LHCN-M2 (cell line): ENCODE measurements at places on chromosomes 11 and 22. TPM values are rescaled to one million over a fixed set of nuclear protein-coding genes. Genes with fewer than 3 reads are reported as not detected.

- DNase-seq, result peak; percentile 5
These were observed 583 bp downstream of the PDGFD start for GRCh38 chr11:104163100-104164027.

- DNase-seq, result no peak
These were observed 81.6 kb downstream of the PDHX start for GRCh38 chr11:34997952-34998528.

GRCh38 chr11:38553148-38553547, 1955.1 kb upstream of the RAG2 start:
- DNase-seq, result peak; percentile 79

The KCNJ4 gene
- not detected in 2 replicates for total RNA-seq

DNA sequence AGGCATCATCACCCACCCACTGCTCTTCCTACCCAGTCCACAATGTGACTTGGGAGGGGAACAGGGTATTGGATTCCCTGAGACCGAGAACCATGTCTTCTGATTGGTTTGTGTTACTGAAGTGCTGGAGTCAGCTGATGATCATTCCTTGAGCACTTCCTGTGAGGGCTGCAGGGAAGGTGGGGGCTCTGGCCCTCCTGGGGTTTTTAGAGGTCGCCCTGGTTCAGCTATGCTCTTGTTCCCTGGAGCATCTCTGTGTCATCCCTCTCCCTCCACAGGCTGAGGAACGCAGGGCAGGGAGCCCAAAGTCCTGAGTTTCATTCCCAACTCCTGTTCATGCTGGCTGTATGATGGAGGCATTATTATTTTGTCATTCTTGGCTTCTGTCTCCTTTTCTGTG, 6.7 kb downstream of the ZC3H7B start:
- peak; percentile 72 for DNase-seq

DNA sequence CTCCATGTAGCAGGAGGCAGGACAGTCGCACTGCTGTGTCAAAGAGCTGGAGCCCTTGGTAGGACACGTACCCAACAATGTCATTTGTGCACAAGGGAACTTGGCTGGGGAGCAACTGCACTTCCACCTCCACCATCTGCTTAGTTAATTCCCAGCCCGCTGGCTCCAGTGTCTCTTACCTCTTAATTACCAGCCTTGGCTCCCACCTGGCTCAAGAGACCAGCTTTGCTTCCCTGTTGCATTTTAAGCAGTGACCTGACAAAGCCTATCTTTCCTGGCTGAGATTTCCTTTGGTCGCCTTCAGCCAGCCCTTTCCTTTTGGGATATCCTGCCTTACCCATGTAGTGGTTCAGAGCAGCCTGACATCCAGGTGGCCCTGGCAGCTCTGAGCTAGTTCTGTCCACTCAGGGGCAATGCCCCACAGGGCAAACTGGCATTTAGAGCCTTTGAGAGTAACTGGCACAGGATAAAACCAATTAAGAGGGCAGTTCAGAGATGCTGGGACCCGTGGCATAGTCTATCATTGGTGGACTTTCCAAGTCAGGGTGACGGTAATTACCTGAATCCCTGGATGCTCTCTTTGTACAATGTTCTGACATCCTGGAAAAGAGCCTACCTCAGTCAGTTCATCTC, 212.6 kb upstream of the SORL1-AS1 start:
- no peak for DNase-seq

The C11orf97 gene
- not detected in 2 replicates for total RNA-seq

The CNTN5 gene
- 0.69 TPM in 1 of 2 replicates, not detected in the other for total RNA-seq

DNA sequence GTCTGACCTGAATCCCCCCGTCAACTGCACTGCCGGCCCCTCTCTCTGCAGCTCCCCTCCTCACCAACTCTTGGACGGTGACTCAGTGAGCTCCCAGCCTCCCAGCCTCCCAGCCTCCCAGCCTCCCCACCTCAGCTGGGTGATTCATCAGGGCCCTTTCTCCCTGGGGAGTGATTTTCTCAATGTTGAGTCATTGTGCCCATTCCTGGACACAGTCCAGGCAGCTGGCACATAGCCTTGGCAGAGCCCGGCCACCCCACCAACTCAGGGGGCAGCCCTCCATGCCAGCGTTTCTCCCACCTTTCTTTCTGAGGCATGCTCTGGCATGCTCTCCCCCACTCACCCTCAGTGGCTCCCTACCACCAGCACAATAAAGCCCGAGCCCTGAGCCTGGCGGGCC, 30.7 kb downstream of the PDE2A start:
- peak; percentile 58 for DNase-seq

DNA sequence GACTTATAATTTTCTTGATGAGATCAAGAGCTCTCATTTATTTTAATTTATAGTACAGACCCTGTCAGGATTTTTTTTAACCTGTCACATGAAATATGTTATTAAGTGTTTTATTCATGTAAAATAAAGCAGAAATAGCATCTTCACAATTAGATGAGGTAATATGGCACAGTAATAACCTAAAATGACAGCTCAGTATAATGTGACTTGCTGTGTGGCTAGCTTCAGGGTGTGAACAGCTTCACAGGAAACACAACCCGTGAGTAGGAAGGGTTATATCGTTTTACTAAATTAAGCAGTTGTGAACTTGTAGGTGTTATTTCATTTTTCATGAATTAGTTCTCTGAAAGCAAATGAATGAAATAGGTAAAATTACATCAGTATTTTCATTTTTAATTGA, 366.9 kb upstream of the CHORDC1 start:
- no peak for DNase-seq
